ENCODE measurements at places on chromosomes 16 and 17.

DNA sequence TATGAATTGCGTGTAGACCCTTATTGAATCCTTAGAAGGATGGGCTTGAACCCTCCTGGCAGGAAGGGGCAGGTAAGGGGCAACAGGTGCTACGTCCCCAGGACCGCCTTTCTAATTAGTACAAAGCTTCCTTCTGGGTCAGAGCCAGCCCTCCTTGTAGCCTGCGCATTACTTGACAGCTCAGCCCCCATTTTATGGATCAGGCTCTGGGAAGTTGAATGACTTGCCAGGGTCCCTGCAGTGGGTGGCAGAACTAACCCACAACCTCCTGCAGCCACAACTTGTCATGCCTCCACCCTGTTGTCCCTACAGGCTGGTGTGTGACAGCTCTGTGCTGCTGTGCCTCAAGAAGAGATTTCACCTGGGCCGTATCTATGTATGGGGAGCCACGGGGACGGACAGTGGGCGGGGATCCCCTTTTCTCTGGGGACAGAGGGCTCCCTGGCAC, 2.7 kb downstream of the MYO15B start:
- DNase-seq, result no peak

DNA sequence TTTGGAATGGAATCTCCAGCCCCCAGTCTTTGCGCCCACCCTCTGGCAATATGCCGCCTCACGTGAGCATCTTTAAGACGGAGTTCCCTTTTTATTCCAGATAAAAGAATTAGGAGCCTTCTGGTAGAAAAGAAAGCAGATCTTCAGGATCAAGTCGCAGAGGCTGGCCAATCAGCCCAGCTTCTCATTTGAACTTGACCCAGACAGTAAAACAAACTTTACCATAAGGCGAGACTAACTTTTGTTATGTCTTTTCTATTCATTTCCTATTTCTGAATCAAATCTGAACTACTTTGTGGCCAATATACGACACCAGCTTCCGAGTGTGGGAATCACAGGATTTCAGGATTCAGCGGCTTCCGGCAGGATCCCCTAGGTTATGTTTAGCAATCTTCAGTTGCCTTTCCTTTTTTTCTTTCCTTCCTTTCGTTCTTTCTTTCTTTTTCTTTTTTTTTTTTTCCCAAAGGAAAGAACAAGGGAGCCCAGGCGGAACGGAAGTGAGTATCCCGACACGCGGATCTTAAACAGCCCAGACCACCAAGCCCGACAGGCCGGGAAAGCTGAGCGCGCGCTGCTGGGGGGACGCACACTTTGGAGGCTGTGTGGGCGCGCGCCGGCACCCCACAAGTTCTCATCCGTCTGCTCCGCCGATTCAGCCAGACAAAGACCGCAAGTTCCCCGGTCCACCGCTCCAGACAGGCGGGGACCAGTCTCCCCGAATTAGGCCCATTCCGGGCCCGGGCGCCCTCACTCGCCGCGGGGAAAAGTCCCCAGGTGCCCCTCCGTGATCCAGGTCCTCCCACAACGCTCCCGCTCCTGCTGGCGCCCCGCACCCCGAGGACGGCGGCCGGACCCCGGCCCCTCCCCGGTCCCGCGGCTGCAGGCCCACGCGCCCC, 633 bp downstream of the TBC1D16 start:
- DNase-seq, result peak; percentile 41

GRCh38 chr17:74408815-74409214, 23.1 kb upstream of the GPRC5C start:
- DNase-seq, result no peak

DNA sequence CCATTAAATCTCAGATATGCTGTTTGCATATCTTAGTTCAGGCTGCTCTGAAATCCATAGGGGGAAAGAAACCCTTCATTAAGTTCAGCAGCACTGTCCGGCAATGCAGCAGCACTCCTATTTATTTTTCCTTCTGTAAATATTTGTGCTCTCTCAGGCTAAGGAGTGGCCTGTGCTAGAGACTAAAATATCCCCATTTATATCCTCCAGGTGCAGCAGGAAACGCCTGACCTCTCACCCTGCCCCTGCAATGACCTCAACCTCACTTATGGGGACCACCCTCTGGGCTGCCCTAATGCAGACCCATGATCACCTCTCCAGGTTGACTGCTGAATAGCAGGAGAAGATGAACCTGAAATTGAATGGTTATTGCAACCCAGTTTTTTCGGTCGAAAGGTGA, 165.0 kb upstream of the ELAC2 start:
- DNase-seq, result no peak

Measured in heart left ventricle (tissue), 16 donors.